ENCODE measurements at places on chromosomes 2 and 18.

GRCh38 chr18:28961669-28962228, 784.8 kb upstream of the CDH2 start:
- peak; percentile 36 for DNase-seq

GRCh38 chr18:59139291-59139614, 431 bp upstream of the SEC11C start:
- DNase-seq: peak; percentile 93

GRCh38 chr18:77000527-77000926, 132.1 kb downstream of the MBP start:
- DNase-seq: peak; percentile 17

DNA sequence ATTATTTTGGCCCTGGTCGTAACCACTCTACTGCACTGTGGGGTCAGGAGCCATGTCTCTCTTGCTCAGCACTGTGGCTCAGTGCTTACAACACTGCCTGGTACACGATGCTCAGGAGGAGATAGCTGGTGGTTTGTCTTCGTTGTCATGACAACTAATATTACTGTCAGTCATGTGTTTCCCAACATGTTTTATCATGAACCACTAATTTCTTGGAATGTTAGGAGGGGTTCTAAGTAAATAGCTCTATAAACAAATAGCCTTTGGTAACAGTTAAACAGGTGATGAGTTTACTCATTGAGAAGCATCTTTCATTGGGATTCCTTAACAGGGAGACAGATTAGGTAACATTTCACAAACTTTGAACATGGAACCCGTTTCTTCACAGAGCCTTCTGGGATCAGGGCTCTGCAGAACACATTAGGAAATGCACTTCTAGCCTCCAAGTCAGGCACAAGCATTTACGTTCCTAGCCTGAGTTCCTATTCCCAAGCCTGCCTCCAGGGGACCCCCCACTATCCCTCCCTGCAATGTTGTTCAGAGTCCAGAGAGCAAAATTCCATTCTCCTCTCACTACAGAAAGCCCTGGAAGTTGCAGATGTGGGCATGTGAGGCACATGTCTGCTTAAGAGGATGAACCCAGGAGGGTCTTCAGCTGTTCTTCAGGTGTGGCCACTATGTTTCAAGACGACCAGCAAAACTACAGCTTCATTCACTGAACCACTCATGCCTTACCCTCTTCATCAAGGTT, 6.4 kb upstream of the RBM44 start:
- no peak for DNase-seq

GRCh38 chr2:202135091-202135874, 62.2 kb downstream of the KIAA2012 start:
- DNase-seq: no peak

DNA sequence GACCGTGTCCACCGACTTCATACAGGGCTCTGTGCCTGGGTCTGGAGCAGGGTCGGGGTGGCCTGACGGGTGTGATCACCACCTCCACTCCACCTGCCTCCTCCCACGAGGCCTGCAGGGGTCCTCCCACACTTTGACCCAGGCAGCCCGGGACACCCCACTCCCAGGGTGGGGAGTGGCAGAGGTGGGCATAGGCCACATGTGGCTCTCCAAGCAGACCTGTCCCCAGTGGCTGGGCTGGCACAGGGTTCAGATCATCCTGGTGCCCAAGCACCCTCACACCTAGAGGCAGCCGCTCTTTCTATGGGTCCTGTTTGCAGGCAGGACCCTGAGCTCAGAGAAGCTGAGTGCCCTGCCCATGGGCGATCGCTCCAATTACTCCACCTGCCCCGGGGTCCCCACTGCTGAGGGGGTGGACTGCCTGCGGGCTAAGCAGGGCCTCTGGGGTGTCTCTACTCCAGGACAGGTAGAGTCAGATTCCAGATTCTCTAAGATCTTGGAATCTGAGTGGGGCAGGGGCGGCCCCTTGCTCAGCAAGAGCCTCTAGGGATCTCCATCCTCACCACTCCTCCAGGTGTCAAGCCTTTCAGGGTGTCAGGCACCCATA, 1.4 kb downstream of the NEURL3 start:
- no peak for DNase-seq

DNA sequence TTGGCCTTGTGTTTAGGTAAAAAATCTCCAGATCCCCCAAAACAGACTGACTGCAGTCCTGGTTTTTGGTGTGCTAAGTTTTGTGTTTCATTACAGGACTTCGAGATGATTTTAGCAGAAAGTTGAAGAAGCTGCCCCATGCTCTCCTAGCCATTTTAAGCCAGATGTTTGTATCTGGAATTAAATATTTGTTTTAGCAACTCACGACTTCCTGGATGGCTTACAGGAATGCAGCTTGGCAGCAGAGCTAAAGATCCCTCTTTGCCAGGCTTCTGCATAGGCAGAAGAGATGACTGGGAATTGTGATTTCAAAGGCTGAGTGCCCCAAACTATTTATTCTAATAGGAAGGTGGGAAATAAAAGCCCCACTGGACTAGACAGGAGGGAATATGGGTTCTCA, 31.1 kb downstream of the ONECUT2 start:
- DNase-seq: no peak

DNA sequence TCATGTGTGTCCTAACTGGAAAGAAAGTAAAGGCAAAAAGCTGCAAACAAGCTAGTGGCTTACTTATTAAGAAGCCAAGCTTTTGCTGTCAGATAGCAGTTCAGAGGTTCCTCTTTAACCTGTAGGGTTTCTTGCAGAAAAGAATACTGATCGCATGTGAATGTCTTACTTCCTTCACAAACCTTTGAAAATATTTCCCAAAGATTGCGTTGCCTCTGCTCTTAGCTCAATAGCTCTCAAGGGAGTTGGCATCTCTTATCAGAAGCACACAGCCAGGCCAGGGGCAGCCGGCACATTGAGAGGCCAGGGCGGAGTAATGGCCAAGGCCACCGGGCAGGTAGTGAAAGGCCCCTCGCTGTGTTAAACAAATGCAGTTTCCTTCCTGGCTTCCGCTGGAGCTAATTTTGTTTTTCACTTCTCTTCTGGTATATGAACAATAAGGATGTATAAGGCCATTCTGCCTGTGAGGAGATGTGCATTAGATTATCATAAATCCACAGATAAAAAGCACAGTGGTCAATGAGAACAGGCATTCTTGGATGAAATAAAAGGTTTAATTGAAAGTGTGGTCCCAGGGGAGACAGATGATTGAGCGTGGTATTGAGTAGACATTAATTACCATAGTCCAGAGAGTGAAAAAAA, 542.4 kb upstream of the NRP2 start:
- DNase-seq: no peak

DNA sequence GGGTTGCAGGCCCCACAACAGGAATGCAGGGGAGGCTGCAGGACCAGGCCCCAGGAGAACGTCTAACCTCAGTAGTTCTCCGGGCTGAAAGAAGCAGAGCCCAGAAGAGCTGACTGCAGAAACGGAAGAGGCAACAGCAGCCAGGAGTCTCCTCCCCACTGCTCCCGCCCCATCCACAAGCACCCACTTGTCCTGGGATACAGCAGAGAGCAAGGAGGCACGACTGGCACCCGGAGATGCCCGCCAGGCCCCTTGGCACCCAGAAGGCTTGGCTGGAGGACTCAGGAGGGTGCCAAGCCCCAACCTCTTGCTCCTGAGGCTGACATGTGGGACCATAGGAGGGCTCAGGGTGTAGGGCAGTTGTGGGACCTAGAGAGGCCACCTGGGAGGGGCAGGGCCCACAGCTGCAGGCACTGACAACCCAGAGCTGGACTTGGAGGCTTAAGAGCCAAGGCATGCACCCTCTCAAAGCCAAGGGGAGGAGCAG, 29.0 kb upstream of the TNS1 start:
- no peak for DNase-seq

GRCh38 chr2:24909555-24910177, 10.4 kb downstream of the ADCY3 start:
- DNase-seq: no peak

DNA sequence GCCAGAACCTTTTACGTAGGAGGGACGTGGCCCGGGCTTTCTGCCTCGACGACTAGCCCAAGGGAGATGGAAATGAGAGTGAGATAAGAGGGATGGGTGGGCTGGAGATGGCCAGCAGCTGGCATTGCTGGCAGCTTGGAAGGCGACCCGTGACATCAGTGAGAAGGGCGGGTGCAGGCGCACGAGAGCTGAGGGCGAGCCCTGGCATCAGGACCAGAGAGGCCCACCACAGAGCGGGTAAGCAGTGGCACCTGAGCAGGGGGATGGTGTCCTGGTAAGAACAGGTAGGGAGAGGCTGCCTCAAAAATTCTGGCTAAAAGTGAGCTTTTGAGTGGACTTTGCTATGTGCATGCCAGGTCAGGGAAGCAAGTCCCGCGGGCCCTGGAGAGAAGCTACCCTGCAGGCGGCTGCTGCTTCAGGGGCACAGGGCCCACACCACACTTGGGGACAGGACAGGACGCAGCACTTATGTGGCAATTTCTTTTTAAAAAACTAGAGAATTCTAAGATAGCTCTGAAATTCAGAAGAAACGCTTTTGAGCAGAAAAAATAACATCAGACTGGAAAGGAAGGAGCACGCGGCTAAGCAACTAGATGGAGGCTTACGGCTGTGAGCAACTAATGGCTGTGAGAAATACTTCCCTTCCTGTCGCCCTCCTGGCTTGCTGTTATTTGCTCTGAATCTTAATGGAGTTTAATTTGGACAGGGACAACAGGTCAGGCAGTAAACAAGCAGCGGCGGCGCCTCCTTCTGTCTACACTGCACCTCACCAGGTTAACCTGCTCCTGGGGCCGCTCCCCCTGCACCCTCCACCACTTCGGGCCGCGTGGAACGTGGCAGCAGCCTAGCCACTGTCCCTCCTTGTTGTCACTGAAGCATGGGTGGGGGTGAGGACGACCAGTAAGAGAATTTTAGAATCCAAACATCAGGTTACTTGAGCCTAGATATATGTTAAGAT, 20.5 kb downstream of the THAP4 start:
- DNase-seq: no peak

- no peak for DNase-seq
Measured at GRCh38 chr18:55878224-55878623, 290.2 kb upstream of the TCF4 start.

- no peak for DNase-seq
Measured at GRCh38 chr2:24231461-24231881, 56.6 kb downstream of the FAM228A start.

GRCh38 chr2:128365217-128365905, 46.7 kb upstream of the HS6ST1 start:
- DNase-seq: no peak

DNA sequence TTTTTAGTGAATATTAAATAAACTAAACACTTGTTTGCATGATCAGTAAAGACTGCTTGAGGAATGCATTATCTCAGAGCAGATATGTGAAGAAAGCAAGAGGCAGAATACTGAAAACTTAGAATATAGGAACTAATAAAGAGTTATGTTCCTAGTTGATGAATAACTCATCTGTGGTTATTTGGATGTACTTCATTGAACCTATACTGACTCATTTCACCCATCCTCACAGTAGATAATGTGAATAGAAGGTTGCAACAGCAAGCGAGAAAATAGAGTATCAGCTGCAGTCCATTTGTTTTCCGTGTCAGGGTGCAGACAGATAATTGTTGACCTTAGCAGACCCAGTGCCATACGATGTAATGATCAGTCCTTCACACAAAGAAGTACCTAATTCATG, 945.7 kb upstream of the LRRTM1 start:
- no peak for DNase-seq

- no peak for DNase-seq
Measured at GRCh38 chr2:165528691-165529090, 59.2 kb downstream of the CSRNP3 start.

- DNase-seq: peak; percentile 40
Measured at GRCh38 chr2:47735912-47736311, 47.0 kb upstream of the MSH6 start.

GRCh38 chr2:235007664-235008457, 56.0 kb downstream of the SH3BP4 start:
- DNase-seq: no peak

DNA sequence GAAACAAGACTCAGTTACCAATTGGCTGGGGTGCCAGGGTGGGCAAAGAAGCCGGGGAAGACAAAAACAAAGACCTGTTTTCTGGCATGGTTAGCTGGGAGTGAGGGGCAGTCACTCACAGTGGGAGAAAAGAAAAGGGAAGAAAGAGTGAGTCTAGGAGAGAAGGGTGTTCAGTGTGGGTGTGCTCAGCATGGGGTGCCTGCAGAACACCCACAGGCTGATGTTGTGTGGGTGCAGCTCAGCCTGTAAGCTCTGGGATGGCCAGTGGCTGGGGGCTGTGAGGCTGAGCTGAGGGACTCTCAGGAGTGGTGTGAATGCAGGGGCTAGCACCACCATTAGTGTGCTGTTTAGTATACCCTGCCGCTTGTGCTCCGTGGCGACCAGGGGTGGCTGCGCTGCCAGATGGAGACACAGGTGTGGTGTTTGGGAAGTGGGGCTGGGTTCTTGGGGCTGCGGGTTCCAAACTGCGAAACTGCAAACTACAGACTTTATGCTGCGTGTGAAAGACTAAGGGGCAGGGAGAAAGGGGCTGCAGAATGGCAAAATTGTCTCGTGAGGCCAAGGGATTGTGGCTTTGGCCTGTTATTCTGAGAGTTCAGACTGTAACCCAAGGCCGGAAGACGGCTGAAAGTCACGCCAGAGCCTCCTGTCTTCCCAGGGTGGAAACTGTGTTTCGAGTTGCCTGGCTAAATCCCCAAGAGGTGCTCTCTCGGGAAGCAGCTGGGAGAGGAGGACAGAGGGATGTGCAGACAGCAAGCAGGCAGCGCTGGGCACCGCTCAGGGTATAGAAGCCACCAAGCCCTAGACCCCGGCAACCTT, 156.3 kb downstream of the TTC32 start:
- no peak for DNase-seq

GRCh38 chr2:2389215-2389614, 58.1 kb upstream of the MYT1L start:
- no peak for DNase-seq

GRCh38 chr2:177547122-177547521, 154.5 kb downstream of the AGPS start:
- peak; percentile 81 for DNase-seq

Data from MM.1S (cell line).